H9 (cell line): ENCODE measurements at places on chromosomes 5 and 9.
A peak's percentile ranks its signal among the peaks of the same experiment; 100 is the strongest.

GRCh38 chr9:31372799-31373587 lies 1011.5 kb upstream of the ACO1 start:
- DNase-seq, result no peak

DNA sequence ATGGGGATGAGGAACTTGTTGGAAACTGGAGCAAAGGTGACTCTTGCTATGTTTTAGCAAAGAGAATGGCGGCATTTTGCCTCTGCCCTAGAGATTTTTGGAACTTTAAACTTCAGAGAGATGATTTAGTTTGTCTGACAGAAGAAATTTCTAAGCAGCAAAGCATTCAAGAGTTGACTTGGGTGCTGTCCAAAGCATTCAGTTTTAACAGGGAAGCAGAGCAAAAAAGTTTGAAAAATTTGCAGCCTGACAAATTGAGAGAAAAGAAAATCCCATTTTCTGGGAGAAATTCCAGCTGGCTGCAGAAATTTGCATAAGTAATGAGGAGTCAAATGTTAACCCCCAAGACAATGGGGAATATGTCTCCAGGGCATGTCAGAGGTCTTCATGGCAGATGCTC lies 682.3 kb upstream of the ST8SIA4 start:
- no peak for DNase-seq

GRCh38 chr9:136756836-136757235 lies 1.2 kb downstream of the LCN8 start:
- no peak for DNase-seq

DNA sequence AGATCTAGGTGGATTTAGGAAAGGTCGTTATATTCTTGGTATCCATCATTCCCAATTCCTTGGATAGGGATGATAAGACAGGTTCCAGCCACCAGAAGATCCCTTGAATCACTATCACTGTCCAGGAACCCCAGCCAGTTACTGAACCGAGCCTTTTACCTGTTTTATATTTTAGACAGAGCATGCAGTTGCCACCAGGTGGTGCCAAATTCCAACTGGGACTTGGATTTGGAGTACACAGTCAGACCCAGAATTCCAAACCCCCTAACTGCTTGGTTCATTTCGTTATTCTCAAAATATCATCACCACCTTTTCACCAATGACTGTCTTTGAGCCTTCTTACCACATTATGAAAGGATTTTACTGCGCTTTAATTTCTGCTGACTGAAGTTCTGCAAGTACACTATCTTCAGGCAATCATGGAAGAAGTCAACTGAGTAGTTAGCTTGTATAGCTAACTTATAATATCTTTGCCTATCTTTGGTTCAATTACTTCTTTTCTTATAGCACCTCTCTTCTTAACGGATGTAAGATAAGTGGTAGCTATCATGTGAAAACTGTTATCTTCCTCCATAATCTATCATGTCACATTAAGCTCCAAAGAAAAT lies 191.8 kb downstream of the PRR16 start:
- peak; percentile 49 for DNase-seq

DNA sequence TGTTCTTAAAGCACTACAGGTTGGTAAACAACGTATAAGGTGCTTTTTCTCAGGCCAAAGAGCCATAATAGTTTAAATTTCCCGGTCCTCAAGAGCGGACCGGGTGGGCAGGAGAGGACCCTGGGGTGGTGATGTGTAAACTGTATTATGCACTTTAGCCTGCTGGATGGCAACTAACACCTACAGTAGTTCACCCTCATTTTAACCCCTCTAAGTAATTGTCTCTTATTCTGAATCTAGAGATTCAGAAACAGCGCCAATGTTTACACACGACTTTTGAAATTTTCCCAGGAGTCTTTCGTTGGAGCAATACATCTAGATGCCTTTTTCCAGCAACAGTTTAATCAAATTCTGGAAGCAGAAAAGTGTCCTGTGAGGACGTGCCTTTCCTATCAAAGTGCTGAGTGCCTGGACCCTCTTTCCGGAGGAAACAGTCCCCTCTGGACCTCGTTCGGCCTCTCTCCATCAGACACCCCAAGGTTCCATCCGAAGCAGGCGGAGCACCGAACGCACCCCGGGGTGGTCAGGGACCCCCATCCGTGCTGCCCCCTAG lies 676 bp upstream of the OCLN start:
- DNase-seq, result no peak

DNA sequence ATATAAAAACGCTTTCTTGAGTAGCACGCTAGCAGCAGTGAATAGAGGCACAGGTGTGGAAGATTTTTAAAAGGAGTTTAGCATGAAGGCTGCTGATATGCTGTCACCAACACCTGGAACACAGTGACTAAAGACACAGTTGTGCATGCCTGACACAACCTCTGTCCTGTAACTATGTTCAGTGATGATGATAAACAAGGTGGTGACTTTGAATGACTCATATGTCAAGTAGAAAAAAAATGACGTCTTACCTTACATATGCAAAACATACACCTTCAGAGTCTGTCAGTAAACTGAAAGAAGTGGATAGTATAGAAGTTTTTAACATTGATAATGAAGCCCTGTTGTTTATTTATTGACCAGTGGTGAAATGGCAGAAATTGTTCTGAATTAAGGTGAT lies 66.2 kb upstream of the ADCY2 start:
- DNase-seq, result no peak
